ENCODE measurements at places on chromosomes 4 and X.

DNA sequence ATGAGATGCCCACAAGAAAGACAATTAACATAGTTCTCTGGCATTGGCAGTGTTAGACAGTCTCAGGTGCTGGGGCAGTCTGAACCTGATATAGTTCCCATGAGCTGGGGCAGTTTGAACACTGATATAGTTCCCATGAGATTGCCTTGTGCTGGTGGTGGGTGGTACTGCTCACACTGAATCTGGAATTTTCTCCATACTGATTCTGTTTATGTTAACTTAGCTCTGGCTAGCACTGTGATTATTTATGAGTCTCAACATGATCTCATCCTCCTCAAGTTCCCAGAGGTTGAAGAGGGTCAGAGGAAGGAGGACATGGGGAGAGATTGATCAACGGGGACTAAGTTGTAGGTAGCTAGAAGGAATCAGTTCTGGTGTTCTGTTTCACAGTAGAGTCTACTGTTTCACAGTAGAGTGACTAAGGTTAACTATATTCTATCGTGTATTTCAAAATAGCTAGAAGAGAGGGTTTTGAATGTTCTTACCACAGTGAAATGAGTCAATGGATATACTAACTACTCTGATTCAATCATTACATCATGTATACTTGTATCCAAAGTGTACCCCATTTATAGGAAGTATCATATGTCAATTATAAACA is 379.9 kb downstream of the ADAM29 start:
- DNase-seq, result no peak

GRCh38 chr4:13329340-13329850 is 154.7 kb downstream of the RAB28 start:
- no peak for DNase-seq

GRCh38 chr4:152021788-152022438 is 261.1 kb upstream of the GATB start:
- no peak for DNase-seq

- DNase-seq, result no peak
Observed at GRCh38 chr4:5683566-5683965, 24.8 kb downstream of the EVC2 start.

DNA sequence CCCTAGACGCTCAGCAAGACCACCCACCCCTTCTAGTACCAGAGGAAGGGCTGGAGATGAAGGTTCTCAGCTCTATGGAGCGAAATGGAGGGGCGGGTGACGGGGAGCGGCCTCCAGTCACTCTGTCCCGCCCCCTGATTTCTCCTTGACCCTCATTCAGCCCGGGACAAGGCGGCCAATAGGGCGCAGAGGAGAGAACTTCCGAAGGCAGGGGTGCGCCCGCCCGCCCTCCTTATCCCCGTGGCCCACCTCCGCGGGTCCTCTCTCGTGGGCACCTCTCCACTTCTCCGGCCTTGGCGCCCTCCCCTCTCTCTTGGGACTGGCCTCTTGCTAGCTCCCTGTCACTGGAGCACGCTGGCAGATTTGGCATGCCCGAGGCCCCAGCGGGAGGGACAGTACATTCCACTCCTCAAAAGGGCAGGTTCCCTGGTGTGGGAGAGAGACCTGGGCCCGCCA is 1.1 kb upstream of the SEPTIN6 start:
- DNase-seq, result no peak

DNA sequence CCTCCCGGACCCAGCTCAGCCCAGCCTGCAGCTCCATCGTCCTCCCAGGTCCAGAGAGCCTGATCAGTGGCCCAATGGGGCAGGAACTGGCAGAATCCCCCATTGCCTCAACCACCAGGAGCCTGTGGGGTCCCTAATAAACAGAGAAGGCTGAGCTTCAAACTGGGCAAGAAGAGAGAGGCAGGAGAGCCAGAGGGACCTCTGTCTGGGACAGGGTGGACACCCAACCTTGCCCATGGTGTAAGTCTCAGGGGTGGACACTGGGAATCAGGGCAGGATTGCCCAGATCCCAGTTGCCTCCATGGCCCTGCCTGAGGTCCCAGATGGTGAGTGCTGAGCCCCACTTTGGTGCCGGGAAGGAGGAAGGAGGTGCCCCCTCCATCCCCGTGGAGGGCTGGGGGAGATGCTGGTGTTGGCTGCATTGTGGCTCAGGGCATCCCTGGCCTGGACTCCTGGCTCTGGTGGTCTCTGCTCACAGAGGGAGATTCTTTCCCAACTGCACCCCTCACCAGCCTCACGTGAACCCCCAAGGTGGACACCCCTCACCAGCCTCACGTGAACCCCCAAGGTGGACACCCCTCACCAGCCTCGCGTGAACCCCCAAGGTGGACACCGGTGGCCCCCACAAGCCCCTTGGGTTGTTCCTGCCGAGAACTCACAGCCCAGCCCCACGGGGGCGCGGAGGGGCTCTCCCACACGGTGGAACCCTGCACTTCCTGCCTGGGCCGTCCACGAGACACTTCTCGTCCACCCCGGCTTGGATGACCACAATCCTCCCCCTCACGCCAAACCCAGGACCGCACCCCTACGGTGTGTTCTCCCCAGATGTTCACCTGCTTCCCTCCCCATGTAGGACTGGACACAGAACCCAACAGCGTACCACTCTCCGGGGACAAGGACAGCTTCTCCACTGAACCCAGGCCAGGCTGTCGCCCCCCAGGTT is 5.4 kb downstream of the CPLX1 start:
- DNase-seq, result no peak

GRCh38 chr4:173883821-173884220 is 353.8 kb upstream of the HAND2 start:
- DNase-seq, result no peak

DNA sequence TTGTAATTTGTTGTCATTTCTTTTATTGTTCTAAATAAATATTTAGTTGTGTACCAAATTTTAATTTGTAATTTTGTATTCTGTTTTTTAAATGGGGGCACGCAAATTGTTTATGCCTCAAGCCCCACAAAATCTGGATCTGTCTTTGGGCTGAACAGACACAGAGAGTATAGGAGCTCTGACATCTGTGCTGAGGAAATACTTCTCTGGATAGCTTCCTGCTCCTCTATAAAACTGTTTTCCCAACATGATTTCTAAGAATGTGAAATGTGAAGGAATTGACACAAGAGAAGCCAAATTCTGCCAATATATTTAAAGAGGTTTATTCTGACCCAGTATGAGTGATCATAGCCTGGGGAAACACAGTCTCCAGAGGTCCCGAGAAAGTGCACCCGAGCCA is 93.0 kb downstream of the IL13RA2 start:
- no peak for DNase-seq

GRCh38 chrX:102652031-102652688 is 877 bp downstream of the GPRASP1 start:
- no peak for DNase-seq

- DNase-seq, result no peak
Observed at GRCh38 chr4:3683077-3683743, 83.0 kb upstream of the ADRA2C start.

DNA sequence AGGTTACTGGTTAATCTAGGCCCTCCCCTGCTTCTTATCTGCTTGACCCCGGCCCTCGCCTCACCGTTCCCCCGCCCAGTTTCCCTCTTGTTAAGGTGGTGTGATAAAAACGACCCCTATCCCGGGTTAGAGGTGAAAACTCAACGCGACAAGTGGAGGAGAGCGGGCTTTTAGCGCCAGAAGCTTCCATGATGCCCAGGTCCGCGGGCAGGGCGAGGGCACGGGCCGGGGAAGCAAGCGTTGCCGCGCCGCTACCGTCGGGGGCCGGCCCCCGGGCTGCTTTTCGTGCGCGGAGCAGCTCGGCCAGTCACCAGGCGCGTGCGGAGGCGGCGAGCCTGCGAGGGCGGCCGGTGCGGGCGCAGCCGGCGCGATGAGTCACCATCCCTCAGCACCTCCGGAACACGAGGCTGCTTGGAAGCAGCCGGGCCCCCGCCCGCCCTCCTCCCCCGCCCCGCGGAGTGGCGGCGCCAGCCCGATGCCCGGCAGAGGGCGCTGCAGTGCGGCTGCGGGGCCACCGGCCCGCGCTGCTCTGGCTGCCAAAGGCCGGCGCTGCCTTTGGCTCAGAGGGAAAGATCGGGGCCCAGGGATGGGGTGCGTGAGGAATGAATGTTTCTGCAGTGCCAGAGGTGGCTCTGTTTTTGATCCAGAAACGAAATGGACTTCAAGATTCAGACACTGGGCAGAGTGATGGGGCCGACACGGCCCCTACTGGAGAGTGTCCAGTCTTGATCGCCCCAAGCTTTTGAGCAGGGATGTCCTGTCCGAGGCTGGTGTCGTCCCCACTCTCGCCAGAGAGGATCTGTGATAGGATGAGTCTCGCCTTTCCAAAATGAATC is 107.8 kb downstream of the NHSL2 start:
- peak; percentile 82 for DNase-seq

DNA sequence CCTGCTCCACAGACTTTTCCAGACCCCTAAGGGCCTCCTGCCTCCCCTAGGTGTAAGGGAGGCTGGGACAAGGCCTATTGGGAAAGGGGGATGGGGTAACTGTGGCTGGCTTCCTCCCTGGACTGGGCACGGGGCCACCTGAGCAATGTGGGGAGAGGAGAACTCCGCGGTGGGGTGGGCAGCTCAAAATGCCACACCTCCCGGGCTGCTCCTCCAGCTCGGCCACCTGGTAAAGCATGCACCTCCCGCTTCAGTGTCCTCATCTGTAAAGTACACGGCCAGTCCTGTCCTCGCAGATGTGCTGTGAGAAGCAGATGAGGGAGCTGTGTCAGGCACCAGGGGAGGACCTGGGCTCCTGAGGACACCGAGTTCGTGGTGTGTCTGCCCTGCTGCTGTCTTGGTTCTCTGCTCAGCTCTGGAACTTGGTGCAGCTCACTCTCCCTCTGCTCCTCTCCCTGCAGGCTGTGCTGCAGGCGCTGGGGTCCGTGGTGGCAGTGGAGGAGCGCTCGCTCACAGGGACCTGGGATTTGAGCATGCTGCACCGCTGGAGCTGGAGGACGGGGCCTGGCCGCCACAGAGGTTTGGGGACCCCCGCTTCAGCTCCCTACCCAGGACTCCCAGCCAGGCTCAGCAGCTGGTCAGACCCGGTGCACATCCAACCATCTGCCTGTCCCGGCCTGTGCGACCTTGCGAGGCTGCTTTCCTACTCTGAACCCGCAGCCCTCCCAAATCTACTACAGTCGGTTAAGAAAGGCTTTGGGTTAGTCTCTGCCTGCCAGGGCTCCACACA is 20.8 kb upstream of the MRFAP1 start:
- DNase-seq, result no peak

GRCh38 chr4:115171220-115171619 is 57.8 kb upstream of the NDST4 start:
- DNase-seq, result no peak

DNA sequence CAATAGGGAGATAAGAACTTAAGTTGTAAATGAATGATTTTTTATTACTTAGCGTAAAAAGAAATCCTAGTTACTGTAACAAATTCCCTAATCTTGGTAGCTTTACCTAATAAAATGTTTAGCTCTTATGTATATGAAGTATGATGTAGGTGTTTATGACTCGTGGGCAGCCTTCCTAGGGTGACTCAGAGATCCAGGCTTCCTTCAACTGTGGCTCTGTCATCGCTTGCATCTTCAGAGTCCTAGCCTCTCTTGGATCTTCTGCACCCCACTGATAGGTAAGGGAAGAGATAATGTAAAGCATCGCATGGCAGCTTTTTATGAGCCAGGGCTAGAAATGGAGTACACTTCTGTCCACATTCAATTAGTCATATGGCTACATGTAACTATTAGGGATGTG is 165.6 kb upstream of the GLRA2 start:
- DNase-seq, result no peak

GRCh38 chr4:143375326-143376073 is 38.8 kb downstream of the GAB1 start:
- DNase-seq, result peak; percentile 6

DNA sequence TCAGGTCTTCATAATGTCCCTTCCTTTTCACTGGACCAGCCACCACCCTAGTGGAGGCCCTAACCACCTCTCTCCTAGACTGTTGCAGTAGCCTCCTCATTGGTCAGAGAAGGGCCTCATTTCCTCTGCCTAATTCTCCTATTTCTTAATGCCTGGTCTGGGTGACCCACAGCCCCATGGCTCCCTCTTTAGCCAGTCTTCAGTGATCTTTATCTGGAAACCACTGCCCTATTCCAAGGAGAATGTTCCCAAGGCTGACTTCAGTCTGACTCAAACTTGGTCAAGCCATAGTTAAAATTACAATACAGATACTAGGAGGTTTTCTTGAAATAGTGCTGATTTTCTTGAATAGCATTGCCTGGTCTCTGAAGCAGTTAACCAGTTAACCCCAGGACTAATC is 53.6 kb upstream of the PRPS1 start:
- no peak for DNase-seq

DNA sequence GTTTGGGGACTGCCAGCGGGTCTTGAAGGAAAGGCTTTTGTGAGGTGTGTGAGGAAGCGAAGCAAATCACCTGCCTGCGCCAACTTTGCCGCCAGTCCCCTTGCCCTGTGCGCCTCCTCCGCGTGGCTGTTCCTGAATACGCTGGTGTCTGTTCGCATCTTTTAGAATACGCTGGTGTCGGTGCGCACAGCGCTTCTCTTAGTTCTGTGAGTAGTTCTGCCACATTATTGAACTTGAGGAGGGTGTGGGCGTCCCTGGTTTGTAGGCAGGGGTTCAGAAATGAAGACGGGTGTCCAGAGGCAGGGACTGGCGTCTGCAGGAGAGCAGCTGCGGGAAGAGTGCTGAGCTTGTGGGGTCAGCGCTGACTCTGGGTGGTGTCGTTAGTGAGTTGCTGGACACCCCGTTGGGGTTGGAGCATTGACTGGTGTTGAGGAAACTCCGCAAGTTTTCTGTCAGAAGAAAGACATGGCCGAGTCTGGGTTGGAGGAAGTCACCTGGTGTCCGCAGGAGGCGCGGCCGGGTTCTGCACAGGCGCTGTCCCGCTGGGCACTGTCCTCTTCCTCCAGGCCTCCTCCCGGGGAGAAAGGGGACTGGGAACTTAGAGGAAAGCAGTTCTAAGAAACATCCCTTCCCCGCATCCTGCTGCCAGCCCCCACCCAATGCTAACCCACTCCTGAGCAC is 930 bp downstream of the ZNF718 start:
- peak; percentile 12 for DNase-seq

- DNase-seq, result peak; percentile 53
Observed at GRCh38 chr4:13701937-13702446, 74.5 kb upstream of the BOD1L1 start.

GRCh38 chrX:153690466-153690865 is 2.7 kb downstream of the SLC6A8 start:
- no peak for DNase-seq

DNA sequence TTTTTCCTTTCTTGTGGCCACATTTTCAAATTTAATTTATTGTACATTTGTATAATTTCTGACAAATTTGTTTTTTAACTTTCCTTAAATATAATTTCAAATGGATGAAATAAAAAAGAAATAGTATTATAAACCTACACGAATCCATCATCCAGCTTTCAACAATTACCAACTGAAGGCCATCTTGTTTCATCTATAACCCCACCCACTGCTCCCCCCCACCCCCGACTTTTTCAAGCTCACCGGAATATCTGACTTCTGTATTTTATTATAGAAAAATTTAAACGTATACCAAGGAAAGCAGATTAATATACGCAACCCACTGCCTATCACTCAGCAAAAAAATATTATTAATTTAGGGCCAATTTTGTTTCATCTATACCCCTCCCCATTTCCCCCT is 1.1 kb downstream of the MORF4L2 start:
- peak; percentile 22 for DNase-seq

- DNase-seq, result no peak
Observed at GRCh38 chrX:75303795-75304194, 29.9 kb downstream of the UPRT start.

- DNase-seq, result peak; percentile 10
Observed at GRCh38 chr4:80566203-80566872, 230.8 kb downstream of the CFAP299 start.

- DNase-seq, result no peak
Observed at GRCh38 chr4:81963015-81963762, 410.6 kb downstream of the HNRNPD start.

GRCh38 chrX:101485212-101485949 is at the start of gene ARMCX4:
Gene ARMCX4 (plus strand): TSS chrX:101485456. CDS start chrX:101488590, 3,134 bp downstream.
- DNase-seq, result no peak

All from SW480 (cell line).